ENCODE measurements at places on chromosomes 12 and 14. TPM values are rescaled to one million over a fixed set of nuclear protein-coding genes. Genes with fewer than 3 reads are reported as not detected.

The CLEC2B gene
- not detected for total RNA-seq

The ITGB7 gene
- 0.56 TPM for total RNA-seq

The DEGS2 gene
- total RNA-seq, result not detected

The STAC3 gene
- total RNA-seq, result 3.3 TPM

The RABGGTA gene
- 17.7 TPM for total RNA-seq

The CLEC6A gene
- not detected for total RNA-seq

The KRT8 gene
- 194 TPM for total RNA-seq

The SLC6A15 gene
- 5.3 TPM for total RNA-seq

The KRT81 gene
- total RNA-seq, result not detected

- H3K4me1 ChIP-seq, result peaks cover 3% of the 10 kb centered on the region
- no peak for DNase-seq
- H3K4me3 ChIP-seq, result no peak overlapping the region
Measured at GRCh38 chr12:121857322-121858246, 1.1 kb downstream of the HPD start.

DNA sequence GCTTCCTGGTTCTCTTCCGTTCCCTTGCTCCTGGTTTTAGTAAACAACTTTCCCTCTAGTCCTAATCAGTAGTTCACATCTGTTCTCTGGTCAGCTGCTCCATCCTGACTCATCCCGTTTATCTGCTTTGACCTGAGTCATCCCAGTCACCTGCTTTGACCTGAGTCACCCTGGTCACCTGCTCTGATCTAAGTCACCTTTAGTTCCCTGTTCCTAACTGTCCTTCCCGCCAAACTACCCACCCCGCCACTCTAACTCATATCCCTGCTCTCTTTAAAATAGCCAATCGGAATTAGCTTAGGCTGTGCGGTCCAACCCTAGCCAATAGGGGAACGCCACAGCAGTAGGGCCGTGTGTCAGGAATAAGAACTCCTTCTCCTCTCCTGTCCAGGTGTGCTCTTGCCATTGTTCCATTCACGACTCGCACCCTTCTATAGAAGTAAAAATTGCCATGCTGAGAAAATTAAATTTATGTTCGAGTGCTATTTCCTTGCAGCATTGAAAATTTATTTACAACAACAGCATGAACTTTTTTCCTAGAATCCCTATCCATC is 3.1 kb upstream of the ANKRD33 start:
- peak overlapping the region; percentile 76 for H3K27ac ChIP-seq
- H3K4me3 ChIP-seq, result no peak overlapping the region
- H3K4me1 ChIP-seq, result peaks cover 20% of the 10 kb centered on the region
- no peak for DNase-seq
- no peaks in the 10 kb centered on the region for H3K36me3 ChIP-seq

GRCh38 chr12:131499160-131499863 is 211.6 kb upstream of the SFSWAP start:
- H3K27me3 ChIP-seq, result no peaks in the 10 kb centered on the region
- H3K36me3 ChIP-seq, result no peaks in the 10 kb centered on the region
- H3K4me3 ChIP-seq, result no peak overlapping the region
- H3K27ac ChIP-seq, result no peak overlapping the region
- DNase-seq, result no peak

GRCh38 chr12:54750-55535 is 11.6 kb upstream of the IQSEC3 start:
- H3K27me3 ChIP-seq, result peaks cover 3% of the 10 kb centered on the region
- no peaks in the 10 kb centered on the region for H3K36me3 ChIP-seq
- no peaks in the 10 kb centered on the region for H3K4me1 ChIP-seq
- H3K4me3 ChIP-seq, result no peak overlapping the region
- H3K27ac ChIP-seq, result no peak overlapping the region

- no peak for DNase-seq
- H3K27me3 ChIP-seq, result peaks cover 4% of the 10 kb centered on the region
- peak overlapping the region; percentile 99 for H3K4me3 ChIP-seq
- H3K27ac ChIP-seq, result peak overlapping the region; percentile 100
Measured at GRCh38 chr14:21385188-21385904, 1.5 kb upstream of the SUPT16H start.

DNA sequence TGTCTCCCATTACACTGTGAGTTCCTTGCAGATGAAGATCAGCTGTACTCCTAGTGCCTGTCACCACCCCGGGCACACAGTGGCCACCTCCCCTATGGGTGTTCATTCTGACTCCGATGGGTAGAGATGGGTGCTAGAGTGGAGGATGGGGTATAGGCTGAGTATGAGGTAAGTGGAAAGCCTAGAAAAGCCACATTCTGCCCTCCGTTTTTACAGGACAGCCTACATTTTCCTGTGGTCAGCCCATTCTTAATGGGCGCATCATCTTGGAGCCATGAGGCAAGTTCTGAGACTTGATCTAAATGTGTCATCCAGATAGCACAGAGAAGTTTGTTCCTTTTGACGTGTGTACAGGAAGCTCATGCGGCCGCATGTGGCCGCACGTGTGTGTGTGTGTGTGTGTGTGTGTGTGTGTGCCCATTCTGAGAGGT is 166.7 kb upstream of the HIF1A start:
- H3K27ac ChIP-seq, result no peak overlapping the region
- H3K27me3 ChIP-seq, result peaks cover 3% of the 10 kb centered on the region
- H3K4me3 ChIP-seq, result peak overlapping the region; percentile 38
- H3K4me1 ChIP-seq, result peaks cover 39% of the 10 kb centered on the region
- no peak for DNase-seq
- H3K36me3 ChIP-seq, result peaks cover 20% of the 10 kb centered on the region

- no peak overlapping the region for H3K4me3 ChIP-seq
- H3K27me3 ChIP-seq, result no peaks in the 10 kb centered on the region
- DNase-seq, result no peak
- no peaks in the 10 kb centered on the region for H3K4me1 ChIP-seq
- peaks cover 6% of the 10 kb centered on the region for H3K36me3 ChIP-seq
Measured at GRCh38 chr14:20179218-20179617, 11.5 kb upstream of the OR11G2 start.

DNA sequence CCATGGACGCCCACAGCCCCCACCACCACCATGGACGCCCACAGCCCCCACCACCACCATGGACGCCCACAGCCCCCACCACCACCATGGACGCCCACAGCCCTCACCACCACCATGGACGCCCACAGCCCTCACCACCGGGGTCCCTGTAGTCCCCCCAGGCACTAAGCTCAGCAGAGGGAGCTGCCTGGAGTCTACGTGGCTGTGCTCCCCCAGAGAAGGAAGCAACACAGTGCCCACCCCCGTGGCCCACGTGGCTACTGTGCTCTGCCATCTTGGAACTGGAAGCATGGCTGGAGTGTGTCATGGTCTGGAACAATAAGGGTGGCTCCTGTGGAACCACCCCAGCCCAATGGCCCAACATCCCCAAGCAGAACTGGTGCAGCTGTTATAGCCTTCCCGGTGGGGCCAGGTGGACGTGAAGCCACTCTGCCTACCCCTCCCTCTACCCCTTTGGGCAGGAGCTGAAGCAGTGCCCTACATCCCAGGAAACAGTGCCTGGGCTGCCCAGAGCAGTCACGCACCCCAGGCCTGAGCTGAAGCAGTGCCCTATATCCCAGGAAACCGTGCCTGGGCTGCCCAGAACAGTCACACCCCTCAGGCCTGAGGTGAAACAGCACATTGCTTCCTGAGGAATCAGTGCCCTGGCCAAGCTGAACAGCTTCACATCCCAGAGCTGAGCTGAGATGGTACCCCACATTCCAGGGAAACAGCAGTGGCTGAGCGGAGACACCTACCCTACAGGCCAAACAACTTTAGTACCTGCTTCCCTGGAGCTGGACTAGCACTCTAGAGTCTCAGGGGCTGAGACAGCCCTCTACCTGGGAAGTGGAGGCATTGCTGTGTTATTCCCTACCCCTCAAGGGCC is 9.0 kb upstream of the SFSWAP start:
- H3K4me1 ChIP-seq, result no peaks in the 10 kb centered on the region
- DNase-seq, result no peak
- no peak overlapping the region for H3K4me3 ChIP-seq
- peaks cover 3% of the 10 kb centered on the region for H3K36me3 ChIP-seq
- peaks cover 4% of the 10 kb centered on the region for H3K27me3 ChIP-seq
- no peak overlapping the region for H3K27ac ChIP-seq

GRCh38 chr12:68918960-68919359 is 14.0 kb downstream of the CPM start:
- DNase-seq, result no peak
- H3K4me3 ChIP-seq, result no peak overlapping the region
- no peak overlapping the region for H3K27ac ChIP-seq
- no peaks in the 10 kb centered on the region for H3K27me3 ChIP-seq
- H3K36me3 ChIP-seq, result no peaks in the 10 kb centered on the region
- no peaks in the 10 kb centered on the region for H3K4me1 ChIP-seq

GRCh38 chr14:37974421-37974820 is 233.3 kb upstream of the SSTR1 start:
- no peak overlapping the region for H3K4me3 ChIP-seq
- no peaks in the 10 kb centered on the region for H3K36me3 ChIP-seq
- no peaks in the 10 kb centered on the region for H3K27me3 ChIP-seq
- no peaks in the 10 kb centered on the region for H3K4me1 ChIP-seq
- no peak overlapping the region for H3K27ac ChIP-seq
- DNase-seq, result no peak

DNA sequence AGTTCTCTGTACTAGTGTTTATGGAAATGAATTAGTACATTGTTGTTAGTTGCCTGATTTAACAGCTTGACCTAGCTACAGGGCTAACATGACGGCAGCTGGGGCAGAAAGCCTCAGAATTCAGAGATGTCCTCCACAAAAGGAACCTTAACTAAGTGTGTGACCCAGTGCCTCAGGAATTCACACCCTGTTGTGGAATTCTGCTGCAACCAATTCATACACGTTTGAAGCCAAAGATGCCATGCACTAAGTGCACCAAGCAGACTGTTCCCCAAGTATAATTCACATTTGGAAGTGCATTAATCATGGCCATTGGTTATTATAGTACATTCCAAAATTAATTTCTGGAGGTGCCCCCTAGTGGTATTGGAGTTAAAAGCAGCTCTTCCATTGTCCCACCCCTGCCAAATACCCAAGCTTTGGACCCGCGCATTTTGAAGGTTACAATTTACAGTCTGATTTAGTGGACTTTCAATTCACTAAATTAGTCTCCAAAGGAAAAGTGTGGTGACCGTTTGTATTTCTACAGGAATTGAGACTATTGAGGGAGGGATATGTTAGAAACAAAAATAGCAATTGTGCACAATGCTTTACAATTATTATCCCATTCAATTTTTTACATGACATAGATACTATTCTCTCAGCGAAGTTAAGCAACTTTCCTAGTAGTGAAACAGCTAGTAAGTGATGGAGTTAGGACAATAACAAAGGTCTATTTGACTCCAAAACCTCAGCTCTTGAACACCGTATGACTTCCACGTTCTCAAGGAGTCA is 85.9 kb downstream of the PAX9 start:
- no peak overlapping the region for H3K27ac ChIP-seq
- H3K27me3 ChIP-seq, result no peaks in the 10 kb centered on the region
- H3K36me3 ChIP-seq, result no peaks in the 10 kb centered on the region
- H3K4me3 ChIP-seq, result no peak overlapping the region
- H3K4me1 ChIP-seq, result no peaks in the 10 kb centered on the region

GRCh38 chr12:131035245-131035681 is 81.6 kb downstream of the ADGRD1 start:
- H3K36me3 ChIP-seq, result no peaks in the 10 kb centered on the region
- peaks cover 4% of the 10 kb centered on the region for H3K27me3 ChIP-seq
- H3K4me3 ChIP-seq, result no peak overlapping the region
- no peak overlapping the region for H3K27ac ChIP-seq
- H3K4me1 ChIP-seq, result no peaks in the 10 kb centered on the region

- H3K36me3 ChIP-seq, result no peaks in the 10 kb centered on the region
- H3K27ac ChIP-seq, result no peak overlapping the region
- DNase-seq, result no peak
Measured at GRCh38 chr12:49868952-49869815, 26.3 kb upstream of the BCDIN3D start.

DNA sequence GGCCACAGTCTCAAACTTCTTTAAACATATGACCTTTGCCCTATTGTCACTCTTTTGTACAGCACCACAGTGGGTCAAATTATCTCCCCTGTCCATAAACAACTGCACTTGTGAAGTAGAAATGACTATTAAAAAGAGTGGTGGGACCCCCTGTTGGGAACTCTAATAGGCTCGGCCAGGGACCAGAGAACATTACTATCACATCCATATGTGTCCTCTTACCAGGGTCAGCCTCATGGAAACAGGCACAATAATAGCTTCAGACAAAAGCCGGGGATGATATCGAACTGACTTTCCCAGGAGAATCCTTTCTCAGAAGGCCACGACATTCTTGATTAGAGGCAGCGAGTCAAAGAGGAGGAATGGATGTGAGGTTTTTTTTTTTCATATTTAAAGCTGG is 96.6 kb downstream of the NKX2-1 start:
- H3K27me3 ChIP-seq, result no peaks in the 10 kb centered on the region
- no peaks in the 10 kb centered on the region for H3K36me3 ChIP-seq
- H3K4me3 ChIP-seq, result no peak overlapping the region
- H3K4me1 ChIP-seq, result peaks cover 2% of the 10 kb centered on the region

DNA sequence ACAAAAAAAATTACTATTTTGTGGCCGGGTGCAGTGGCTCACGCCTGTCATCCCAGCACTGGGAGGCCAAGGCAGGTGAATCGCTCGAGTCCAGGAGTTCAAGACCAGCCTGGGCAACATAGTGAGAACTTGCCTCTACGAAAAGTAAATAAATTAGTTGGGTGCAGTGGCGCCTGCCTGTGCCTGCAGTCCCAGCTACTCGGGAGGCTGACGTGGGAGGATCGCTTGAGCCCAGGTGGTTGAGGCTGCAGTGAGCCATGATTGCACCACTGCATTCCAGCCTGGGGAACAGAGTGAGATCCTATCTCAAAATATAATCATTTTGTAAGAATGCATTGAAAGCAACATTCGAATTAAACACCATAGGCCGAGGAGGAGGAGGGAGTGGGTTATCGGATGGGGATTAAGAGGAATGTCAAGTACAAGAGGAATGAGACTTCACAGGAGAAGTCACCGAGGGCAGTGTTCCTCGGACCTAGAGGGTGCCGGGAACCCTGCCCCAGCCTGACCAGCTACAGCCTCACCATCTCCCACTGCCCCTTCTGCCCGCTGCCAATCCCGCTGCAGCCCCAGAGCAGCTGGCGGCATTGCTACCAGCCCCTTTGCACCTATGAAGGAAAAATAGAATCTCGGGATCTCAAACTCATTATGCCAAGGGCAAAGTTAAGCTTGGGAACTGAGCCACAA is 32.6 kb upstream of the AACS start:
- DNase-seq, result no peak
- H3K27ac ChIP-seq, result no peak overlapping the region
- H3K4me3 ChIP-seq, result no peak overlapping the region

DNA sequence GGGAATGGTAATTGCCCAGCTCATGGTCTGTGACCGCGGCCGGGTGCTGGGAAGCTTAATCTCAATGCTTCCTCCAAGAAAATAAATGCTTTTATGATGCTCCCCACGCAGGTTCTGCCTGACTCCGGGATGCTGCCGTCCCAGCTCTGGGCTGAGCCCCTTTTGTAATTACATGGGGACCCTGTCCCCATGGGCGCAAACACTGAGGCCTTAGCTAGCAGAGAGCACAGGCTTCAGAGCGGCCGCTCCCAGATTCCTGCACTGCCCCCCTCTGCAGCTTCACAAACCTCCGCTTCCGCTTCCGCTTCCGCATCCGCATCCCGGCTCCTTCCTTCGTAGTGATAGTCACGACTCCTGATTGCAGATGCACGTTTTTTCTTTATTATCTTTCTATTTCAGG is 129.5 kb downstream of the KIF26A start:
- peaks cover 4% of the 10 kb centered on the region for H3K36me3 ChIP-seq
- H3K4me1 ChIP-seq, result peaks cover 21% of the 10 kb centered on the region
- peaks cover 9% of the 10 kb centered on the region for H3K27me3 ChIP-seq
- DNase-seq, result peak; percentile 45
- no peak overlapping the region for H3K27ac ChIP-seq
- H3K4me3 ChIP-seq, result no peak overlapping the region
